ENCODE measurements at places on chromosomes 1 and 21.
A peak's percentile ranks its signal among the peaks of the same experiment; 100 is the strongest.

DNA sequence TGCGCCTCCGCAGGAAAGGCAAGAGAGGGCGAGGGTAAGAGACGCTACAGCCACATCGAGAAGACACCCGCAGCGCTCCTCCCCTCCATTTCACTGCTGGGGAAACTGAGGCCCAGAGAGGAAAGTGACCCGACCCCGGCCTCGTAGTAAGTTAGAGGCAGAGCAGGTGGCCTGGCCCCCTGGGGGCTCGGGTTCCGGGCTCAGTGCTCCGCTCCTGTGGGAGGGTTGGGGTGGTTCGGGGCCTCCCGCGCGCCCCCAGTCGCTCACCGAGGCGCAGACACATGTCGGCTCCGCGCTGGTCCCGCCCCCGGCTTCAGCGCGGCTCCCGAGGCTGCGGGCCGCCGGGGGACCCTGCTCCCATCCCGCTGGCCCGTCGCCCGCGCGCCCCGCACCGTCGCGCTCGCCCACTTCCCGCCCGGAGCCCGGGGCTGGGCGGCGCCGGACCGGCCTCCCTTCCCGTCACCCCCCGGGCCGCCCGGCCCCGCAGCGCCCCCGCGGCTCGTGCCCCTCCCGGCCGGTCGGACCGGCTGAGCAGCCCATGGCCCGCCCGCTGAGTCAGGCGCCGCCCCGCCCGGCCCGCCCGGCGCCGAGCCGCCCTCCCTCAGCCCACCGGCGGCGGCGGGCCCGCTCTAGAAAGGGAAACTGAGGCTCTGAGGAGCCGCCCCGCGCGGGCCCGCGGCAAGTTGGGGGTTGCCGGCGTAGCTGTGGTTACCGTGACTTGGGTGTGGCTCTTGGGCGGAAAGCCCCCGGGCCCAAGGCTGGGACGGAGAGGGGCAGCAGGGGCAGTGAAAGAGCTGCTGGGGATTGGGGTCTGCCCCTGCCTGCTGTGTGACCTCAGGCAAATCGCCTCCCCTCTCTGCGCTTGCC is at the start of gene TMEM54:
TMEM54 (minus strand) TSS at position 434 of the 867 bp plus-strand sequence; CDS start at position 283, 151 bp downstream.
- H3K27ac ChIP-seq, result no peak within 1 kb of the TSS
- H3K4me1 ChIP-seq, result peaks cover 10% of the 10 kb centered on the region
- H3K27me3 ChIP-seq, result no peaks in the 10 kb centered on the region
- no peaks in the 10 kb centered on the region for H3K36me3 ChIP-seq
- DNase-seq, result peak; percentile 76
- peak within 1 kb of the TSS; percentile 92 for H3K4me3 ChIP-seq

DNA sequence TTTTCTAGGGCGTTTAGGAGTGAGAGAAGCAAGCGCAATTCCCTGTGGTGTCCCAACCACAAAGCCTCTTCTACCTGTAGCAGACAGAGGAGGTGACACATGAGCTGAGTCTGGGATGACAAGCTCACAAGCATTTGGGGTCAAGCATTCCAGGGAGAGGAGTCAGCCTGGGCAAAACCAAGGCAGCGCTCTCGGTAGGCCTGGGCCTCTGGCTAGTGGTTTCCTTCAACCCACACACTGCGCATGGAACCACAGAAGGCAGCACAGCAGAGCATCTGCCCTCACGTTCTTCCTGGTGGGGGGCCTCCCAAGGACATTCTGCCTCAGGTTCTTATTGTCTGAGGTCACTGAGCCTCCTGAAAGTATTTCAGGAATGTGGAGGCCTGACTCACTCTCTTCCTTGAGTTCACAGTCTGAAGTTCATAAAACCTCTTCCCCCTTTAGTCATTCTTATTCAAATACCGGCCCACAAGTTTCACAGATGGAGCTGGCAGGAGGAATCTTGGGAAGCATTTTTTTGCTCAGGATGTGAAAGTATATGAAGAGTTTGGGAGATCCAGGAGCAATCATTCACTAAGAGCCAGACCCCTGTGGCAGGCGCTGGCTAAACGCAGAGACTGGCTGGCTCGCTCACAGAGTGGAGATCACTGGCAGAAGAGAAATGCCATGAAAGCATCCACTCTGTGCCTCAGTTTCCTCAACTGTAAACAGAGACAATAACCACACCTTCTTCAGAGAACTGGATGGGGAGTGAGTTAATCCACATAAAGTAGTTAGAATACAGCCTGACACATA is 26.8 kb downstream of the CCN1 start:
- DNase-seq, result peak; percentile 99
- no peaks in the 10 kb centered on the region for H3K36me3 ChIP-seq
- H3K4me3 ChIP-seq, result no peak overlapping the region
- H3K4me1 ChIP-seq, result peaks cover 58% of the 10 kb centered on the region
- peak overlapping the region; percentile 85 for H3K27ac ChIP-seq

DNA sequence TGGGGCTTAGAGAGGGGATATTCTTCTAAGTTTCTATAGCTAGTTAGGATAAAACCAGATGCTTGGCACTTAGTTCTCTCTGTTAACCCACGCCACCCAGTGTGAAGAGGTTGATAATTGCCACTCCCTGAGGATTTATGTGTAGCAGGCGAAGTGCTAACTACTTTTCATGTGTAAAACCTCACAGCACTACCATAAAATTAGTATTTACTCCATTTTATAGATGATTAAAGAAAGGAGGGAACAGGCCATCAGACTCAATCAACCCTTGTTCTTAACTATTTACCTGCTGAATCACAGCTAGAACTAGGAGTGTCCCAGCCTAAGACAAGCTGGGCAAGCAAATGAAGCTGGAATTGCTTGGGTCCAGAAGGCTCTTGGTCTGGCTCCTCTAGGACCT is 8.9 kb downstream of the LIN28A start:
- H3K27ac ChIP-seq, result no peak overlapping the region
- no peak for DNase-seq
- H3K36me3 ChIP-seq, result no peaks in the 10 kb centered on the region
- peaks cover 5% of the 10 kb centered on the region for H3K4me1 ChIP-seq
- H3K27me3 ChIP-seq, result peaks cover 13% of the 10 kb centered on the region

DNA sequence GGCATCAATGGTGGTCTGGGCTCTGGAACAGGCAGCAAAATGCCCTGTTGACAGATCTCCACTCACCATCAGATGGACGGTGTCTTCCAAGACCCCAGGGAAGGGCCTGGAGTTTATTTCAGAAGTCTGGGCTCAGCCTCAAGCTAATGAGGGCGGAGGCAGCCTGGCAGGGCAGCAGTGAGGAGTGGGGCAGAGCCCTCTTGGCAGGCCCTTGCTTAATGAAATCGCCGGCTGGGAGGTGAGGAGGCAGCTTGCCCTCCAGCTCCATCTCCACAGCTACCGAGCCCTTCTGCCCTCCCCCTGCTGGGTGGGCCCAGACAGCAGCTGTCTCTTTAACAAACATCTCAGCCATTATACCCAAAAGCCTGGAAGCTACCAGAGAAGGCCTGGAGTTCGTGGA is 22.0 kb upstream of the GRIK3 start:
- DNase-seq, result no peak
- peaks cover 11% of the 10 kb centered on the region for H3K27me3 ChIP-seq
- no peak overlapping the region for H3K4me3 ChIP-seq
- no peak overlapping the region for H3K27ac ChIP-seq
- no peaks in the 10 kb centered on the region for H3K36me3 ChIP-seq

DNA sequence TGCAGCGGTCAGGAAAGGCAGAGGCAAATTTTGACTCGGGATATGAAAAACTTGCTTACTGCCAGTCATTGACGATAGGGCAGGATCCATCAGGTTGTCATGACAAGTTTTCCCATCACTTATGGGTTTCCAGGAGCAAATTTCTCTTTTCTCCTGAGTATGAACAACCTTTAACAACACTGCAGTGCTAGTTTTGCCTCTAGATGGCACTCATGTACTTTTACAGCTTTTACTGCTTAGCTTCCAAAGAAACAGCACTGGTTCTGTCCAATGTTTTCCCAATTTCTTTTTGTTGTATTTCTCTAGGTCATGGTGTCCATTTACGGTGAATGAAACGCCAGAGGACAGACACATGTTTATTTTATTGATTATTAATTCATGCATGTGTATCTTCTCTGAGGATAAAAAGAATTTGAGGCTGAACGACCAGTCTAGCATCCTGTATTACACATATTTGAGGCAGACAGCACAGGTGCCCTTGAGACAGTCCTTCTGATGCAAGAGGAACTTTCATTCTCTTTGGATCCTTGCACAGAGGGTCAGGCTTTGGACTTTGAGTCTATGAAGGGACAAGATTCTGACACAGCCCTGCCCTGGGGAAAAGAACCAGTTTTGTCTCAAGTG is 112.3 kb upstream of the TRABD2B start:
- no peaks in the 10 kb centered on the region for H3K36me3 ChIP-seq
- peak; percentile 80 for DNase-seq
- no peak overlapping the region for H3K27ac ChIP-seq
- H3K4me1 ChIP-seq, result no peaks in the 10 kb centered on the region

- H3K36me3 ChIP-seq, result no peaks in the 10 kb centered on the region
- H3K4me3 ChIP-seq, result no peak overlapping the region
- no peak overlapping the region for H3K27ac ChIP-seq
- peaks cover 47% of the 10 kb centered on the region for H3K4me1 ChIP-seq
Measured at GRCh38 chr1:114080511-114081436, 72.9 kb downstream of the SYT6 start.

DNA sequence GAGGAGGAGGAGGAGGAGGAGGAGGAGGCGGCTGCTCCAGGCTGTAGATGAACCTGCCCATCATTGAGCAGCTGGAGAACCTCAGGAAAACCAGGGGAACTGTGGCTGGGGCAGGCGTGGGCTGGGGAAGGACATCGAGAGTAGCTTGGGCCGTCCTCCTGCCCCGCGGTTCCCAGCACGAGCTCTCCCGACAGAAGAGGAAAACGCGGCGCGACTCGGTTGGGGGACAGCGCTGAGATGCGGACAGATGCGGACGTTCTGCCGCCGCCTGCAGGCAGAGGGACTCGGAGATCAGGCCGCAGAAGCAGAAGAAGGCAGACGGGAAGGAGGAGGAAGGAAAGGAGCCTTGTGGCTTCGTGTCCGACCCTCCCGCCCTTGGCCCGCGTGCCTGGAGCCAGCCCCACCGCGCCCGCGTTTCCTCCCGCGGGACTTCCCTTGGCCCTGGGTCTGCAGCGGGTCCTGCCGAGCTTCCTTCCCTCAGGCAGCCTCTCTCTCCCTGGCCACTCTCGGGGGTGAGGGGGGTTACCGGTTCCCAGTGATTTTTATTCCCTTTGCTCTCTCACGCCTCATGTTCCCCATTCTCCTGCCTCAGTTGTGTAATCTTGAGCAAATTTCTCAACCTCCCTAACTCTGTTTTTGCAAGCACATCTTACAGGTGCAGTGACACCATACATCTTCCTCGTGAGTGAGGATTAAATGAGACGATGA is 1.7 kb upstream of the TNFRSF9 start:
- H3K4me3 ChIP-seq, result peak overlapping the region; percentile 42
- H3K4me1 ChIP-seq, result peaks cover 9% of the 10 kb centered on the region
- H3K36me3 ChIP-seq, result no peaks in the 10 kb centered on the region
- H3K27ac ChIP-seq, result no peak overlapping the region
- DNase-seq, result peak; percentile 45

GRCh38 chr1:179012038-179012437 is 13.7 kb upstream of the FAM20B start:
- H3K36me3 ChIP-seq, result no peaks in the 10 kb centered on the region
- no peak overlapping the region for H3K27ac ChIP-seq
- peaks cover 15% of the 10 kb centered on the region for H3K4me1 ChIP-seq
- no peak for DNase-seq

DNA sequence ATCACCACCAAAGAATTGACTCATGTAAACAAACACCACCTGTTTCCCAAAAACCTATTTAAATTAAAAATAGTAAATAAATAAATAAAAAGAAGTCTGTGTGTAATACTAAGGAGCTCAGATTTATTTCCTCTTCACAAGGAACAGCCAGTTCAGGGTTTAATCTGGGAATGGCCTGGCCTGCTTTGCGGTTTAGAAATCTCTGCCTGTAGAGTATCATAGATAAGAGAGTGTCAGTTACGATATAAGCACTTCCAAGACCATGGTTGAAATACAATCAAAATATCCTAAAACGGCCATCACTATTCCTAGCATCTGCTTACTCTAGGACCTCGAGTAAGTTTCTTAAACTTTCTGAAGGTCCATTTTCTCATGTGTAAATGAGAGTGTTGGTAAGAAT is 274.4 kb downstream of the PLPP3 start:
- no peak for DNase-seq
- peaks cover 28% of the 10 kb centered on the region for H3K4me1 ChIP-seq
- H3K27me3 ChIP-seq, result no peaks in the 10 kb centered on the region
- no peak overlapping the region for H3K4me3 ChIP-seq
- no peak overlapping the region for H3K27ac ChIP-seq
- no peaks in the 10 kb centered on the region for H3K36me3 ChIP-seq

DNA sequence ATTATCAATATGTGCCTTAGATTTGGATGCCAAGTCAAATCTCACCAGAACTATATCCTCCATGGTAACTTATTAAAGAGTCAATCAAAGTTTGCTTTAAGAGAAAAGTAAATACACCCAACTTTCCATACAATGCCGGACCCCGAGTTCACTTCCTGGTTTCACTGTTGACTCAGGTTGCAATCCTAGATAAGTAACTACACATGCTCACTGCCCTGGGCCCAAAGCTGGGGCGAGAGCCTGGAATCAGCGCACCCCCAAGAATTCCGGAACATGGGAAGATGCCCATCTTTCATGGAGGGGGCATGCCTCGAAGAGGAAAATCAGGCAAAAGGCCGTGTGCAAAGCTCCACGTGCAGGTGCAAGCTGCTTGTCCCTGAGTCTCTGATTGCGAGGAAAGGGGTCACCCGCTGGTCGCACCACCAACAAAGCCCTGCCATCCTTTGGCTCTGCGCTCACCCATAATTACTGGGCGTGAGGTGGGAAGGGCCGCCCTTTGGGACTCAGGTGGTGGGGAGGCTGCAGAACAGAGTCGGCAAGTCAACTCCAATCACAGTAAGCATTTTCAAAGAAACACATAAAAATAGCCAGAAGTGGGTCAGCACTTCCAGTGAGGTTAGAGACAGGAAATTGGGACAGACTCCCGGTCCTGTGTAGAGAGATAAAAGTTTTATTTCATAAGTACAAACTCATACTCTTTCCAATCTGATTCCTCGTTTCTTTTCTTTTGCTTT is 167.7 kb downstream of the TOMM20 start:
- H3K36me3 ChIP-seq, result no peaks in the 10 kb centered on the region
- H3K27me3 ChIP-seq, result no peaks in the 10 kb centered on the region
- peak overlapping the region; percentile 100 for H3K27ac ChIP-seq

DNA sequence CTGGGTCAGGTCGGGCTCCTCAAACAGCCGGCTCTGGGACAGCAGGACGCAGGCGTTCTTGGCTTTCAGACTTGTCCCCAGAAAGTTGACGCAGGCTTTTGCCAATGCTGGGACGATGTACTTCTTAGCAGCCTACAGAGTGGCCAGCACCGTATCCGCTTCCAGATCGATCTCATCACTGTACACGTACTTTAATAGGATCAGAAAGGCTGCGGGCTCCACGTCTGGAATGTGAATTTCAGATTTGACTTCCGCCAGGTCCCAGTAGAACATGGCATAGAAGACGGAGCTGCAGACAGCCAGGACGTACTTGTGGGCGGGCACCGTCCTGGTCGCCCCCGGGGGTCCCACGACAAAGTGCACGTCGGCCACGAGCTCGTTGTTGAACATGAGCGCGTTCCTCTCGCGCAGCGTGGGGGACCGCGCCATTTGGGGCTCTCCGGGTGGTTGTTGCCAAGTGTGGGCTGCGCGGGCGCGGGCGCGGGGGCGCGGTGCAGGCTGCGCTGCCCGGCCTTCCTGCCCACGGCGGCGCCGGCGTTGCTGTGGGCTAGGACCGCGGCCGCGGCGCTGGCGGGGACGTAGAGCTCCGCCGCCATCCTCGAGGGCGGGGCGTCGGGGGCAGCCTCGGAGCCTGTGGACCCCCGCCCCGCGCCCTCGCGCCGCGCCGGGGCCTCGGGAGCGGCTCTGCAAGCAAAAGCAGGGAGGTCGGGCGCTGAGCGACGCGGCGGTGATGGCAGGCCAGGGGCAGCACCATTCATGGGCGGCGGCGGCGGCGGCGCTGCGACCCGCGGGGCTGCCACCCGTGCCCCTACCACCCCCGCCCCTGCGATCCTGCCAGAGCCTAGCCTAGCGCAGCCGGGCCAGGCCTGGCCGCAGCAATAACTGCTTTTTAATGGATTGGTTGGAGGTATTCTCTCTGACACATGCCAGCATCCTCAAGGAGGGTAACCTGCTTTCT is 10.6 kb downstream of the CNR2 start:
- no peaks in the 10 kb centered on the region for H3K36me3 ChIP-seq
- H3K27me3 ChIP-seq, result no peaks in the 10 kb centered on the region
- DNase-seq, result no peak
- H3K4me3 ChIP-seq, result no peak overlapping the region
